ENCODE measurements at places on chromosomes 11 and 22. TPM values are rescaled to one million over a fixed set of nuclear protein-coding genes. Genes with fewer than 3 reads are reported as not detected.

The RASSF10 gene
- not detected for total RNA-seq

The ANKK1 gene
- not detected for total RNA-seq

The TEX54 gene
- not detected for total RNA-seq

The CXCR5 gene
- not detected for total RNA-seq

The AIFM3 gene
- 0.46 TPM for total RNA-seq

The APOBEC3H gene
- not detected for total RNA-seq

The ELMOD1 gene
- total RNA-seq = 0.30 TPM

The OR51E2 gene
- total RNA-seq = not detected

The KRTAP5-11 gene
- not detected for total RNA-seq

The TOLLIP gene
- total RNA-seq = 14.9 TPM

The BTBD18 gene
- not detected for total RNA-seq

The MMP1 gene
- total RNA-seq = 2,455 TPM

The APOBEC3C gene
- 1.3 TPM for total RNA-seq

The CHRM1 gene
- total RNA-seq = not detected

The MS4A4E gene
- total RNA-seq = under 0.01 TPM

The OLFML1 gene
- 2.9 TPM for total RNA-seq

The DBX1 gene
- not detected for total RNA-seq

The TENM4 gene
- total RNA-seq = 2.3 TPM

The SCGB1C1 gene
- not detected for total RNA-seq

The SUSD2 gene
- under 0.01 TPM for total RNA-seq

The LMO2 gene
- 42.7 TPM for total RNA-seq

The PDE2A gene
- 1.4 TPM for total RNA-seq

The MIOX gene
- not detected for total RNA-seq

The OR4A47 gene
- total RNA-seq = not detected

The CHRNA10 gene
- total RNA-seq = not detected

The TBX1 gene
- total RNA-seq = 1.5 TPM

The FOLH1 gene
- 3.6 TPM for total RNA-seq

The RCOR2 gene
- total RNA-seq = 0.65 TPM

The ENTHD1 gene
- total RNA-seq = not detected

The NPAS4 gene
- not detected for total RNA-seq

The VWA5A gene
- total RNA-seq = 13.7 TPM

The OR52A1 gene
- total RNA-seq = not detected

The PARVG gene
- total RNA-seq = 0.32 TPM

Measured in epithelial cell of umbilical artery (primary cell).